ENCODE measurements at places on chromosomes 5 and 9.

DNA sequence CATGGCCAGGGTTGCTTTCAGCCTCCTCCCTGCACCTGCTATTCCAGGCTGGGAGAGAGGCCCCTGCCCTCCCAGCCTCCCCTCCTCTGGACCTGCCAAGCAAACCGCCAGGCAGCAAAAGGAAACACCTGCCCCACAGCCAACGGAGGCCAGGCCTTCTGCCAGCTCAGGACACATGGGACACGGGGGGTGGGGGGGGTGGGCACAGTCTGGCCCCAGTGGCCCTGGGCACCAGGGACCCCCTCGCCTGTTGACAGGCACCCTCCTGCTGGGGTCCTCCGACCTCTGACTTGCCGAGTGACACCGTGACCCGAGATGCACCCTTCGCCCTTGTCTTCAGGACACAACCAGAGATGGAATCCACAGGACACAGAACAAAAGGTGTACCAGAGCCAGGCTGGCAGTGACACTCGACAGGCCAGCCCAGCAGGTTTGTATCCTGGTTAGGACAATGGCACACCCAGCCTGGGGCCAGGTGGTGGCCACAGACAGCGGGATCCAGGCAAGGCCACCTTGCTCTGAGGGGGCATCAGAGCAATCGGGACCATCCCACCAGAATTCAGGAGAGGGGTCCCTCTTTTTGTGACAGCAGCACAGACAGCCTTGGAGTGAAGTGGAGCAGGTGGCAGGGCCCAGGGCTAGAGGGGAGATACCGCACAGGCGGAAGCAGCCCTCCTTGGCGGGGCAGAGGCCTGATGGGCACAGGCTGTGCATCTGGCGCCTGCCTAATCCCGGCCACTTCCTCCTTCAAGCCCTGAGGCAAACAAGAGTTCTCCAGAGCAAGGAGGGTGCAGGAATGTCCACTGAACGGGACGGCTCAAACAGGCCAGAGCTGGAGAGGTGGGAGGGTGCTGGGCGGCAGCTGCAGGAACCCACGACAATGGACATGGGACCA lies 1.3 kb upstream of the TMEM210 start:
- DNase-seq, result peak; percentile 66

DNA sequence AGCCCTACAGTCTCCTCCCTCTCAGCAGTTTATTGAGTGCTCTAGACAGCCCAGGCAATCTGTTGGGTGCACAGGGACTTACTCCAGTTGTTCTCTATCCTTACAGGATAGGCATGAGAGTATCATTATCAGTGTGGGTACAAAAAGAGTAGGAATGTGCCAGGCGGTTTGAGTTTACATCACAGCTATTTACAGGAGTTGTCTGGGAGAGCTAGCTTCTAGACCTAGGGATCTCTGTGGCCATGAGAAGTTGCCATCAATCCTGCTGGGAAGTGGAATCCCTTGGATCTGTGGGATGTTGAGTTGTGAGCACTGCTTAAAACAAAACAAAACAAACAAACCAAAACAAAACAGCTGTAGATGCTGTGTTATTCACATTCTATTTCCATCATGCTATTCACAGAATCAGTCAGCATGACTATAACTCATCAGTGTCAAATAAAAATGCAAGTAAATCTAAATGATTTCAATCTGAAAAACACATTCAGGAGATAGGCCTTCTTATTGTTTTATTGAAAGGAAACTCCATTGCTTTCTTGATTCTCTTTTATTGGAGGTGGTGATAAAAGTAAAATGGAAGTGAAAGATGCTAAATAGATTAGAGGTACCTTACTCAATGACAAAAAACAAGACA lies 552.4 kb upstream of the ZNF608 start:
- DNase-seq, result peak; percentile 3

DNA sequence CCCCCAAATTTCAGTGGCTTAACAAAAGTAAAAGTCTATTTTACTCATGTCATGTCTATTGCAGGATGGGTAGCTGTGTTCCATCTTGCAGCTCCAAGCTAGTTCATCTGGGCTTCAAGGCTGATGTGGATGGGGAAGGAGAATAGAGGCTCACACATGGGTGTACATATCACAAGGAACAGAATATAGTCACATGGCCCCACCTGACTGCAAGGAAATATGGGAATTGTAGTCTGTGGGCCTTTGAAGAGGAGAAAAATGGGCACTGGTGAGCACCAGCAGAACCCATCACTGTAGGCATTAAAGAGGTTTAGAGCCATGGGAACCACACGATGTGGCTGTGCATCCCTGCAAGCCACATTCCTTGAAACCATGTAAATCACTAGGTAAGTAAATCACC lies 17.9 kb upstream of the TRIO start:
- DNase-seq, result peak; percentile 19

DNA sequence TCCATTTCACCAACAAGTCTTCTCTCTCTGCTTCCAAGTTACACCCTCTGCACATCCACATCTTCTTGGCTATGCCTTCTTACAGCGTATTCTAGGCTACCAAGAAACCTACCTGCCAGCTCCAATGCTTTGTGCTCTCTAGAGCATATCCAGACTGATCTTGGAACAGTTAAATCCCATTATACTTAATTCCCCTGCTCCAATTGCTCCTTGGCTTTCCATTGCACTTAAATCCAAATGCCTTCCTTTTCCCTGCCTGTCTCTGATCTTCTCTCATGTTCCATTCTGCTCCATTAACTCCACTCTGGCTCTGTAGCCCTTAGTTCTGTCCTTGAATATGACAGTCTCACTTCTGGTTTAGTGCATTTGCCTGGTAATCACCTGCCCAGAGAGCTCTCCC lies 322.4 kb downstream of the LRRC70 start:
- peak; percentile 6 for DNase-seq

DNA sequence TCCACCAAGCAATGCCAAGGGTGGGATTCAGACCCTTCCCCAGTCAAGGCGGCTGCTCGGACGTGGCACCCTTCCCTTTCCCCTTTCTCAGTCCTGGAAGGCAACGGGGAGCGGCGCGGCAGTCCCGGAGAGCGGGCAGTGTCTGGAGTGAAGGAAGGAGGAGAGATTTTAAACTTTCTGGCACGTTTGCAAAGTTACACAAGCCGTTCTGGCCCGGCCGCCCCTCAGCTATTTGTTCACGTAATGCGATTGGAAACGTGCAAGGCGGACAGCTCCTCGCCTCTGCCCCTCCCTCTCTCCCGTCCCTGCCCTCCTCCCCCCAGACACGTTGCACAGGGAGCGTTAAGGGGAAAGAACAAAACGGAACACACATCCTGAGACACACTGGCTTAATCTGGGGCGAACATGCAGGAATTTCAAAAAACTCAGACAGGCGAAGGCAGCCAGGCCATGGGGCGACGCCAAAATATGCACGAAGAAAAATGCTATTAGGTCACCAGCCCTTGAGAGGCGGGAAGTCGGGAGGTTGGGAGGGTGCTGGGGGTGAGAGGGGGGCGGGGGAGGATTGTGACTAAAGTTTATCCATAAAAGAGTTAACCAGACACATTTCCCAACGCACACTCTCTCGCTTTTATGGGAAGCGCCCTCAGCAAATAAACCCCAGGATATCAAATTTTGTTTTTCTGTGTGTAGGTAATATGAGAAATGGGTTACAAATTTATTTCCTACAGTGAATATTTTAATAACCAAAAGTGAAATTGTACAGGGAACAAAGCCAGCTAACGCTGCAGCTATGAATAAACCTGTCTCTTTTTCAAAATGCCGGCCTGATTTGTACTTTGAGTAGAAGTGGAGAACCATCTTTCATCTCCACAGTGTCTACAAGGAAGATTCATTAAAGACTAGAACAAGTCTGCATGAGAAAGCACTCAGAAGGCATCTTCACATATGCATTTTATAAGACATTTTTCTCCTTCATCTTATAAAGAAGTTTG lies at the start of gene LOX:
Gene LOX (minus strand): TSS at position 144 of the 995 bp plus-strand sequence. CDS start 274 bp downstream, outside the sequence.
- peak; percentile 11 for DNase-seq

DNA sequence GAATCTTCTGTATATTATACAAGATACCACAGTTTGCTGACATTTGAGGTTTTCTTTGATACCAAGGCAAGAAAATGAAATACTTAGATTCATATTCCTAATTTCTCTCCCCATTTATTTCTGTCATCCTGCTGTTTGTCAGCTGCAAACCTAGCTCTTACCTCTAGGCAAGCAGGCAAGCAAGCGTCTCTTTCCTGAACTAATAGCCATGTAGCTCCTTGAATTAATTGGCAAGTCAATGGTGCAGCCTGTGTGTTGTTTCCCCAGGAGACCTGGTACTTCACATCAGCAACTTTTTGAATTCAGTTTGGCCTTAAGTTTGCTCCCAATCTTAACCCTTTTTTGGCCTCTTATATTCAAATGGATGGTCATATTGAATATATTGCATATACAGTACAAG lies 573.6 kb upstream of the ARRDC3 start:
- no peak for DNase-seq

DNA sequence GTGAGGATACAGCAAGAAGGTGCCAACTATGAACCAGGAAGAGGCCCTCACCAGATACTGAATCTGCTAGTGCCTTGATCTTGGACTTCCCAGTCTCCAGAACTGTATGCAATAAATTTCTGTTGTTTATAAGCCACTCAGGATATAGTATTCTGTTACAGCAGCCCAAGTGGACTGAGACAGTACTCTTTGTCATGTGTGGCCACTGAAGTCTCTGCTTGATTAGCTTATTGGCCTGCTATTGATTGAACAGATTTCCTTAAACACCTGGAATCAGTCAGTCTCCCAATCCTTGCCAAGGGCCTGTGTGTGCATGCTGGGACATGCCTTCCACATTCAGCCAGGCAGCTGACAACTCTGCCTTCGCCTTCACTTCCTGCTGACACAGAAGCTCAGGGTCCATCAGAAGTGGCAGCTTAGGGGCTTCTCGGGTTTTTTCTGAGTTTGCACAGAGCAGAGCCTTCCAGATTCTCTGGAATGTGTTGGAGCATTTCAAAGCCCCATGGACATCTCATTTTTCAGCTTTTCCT lies 13.7 kb upstream of the ROR2 start:
- no peak for DNase-seq

GRCh38 chr5:176412517-176413254 lies 3.7 kb downstream of the CLTB start:
- DNase-seq, result no peak

DNA sequence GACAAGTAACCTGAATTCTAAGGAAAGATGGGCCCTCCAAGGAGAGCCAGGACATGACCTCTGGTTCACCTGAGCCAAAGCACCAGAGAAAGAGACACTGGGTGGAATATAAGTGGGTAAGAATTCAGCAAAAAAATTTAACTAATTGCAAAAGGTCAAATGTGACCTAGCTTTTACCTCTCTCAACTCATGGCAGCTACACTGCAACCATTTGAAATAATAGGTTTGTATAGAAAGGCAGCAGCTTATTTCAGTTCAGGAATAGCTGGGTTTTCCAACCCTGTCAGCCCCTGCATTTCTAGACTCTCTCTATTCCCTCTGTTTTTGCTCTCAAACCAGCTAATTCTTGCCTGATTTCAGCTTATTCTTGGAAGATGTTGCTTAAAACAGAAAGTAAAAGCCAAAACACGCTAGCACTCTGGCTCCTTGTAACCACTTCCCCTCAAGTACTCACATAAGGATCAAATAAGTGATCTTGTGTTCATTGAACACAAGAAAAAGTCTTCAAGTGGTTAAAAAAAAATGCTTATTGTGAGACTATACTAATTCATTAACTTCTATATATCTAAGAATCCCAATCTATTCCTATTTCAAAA lies 101.1 kb upstream of the NR4A3 start:
- DNase-seq, result no peak

GRCh38 chr5:10409504-10409903 lies 32.2 kb upstream of the ROPN1L start:
- DNase-seq, result no peak

DNA sequence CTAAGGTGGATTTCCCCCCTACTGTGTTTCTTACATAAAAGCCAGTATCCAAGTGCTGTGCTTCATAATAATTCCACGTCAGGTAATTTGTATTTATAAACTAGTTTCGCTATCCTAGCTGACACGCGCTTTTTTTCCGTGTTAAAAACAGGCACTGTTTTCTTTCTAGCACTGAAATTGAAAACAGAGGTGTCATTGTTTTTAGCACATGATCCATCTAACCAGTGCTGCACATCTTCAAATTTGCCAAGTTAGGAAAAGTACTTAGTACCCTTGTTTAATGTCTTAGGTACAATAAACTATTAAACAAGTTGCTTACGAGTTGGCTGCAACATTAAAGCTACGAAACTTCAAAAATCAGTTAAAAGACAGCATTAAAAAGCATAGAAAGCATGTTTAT lies 49.9 kb downstream of the JMY start:
- no peak for DNase-seq

GRCh38 chr5:158995694-158996173 lies 104.0 kb downstream of the EBF1 start:
- DNase-seq, result no peak

DNA sequence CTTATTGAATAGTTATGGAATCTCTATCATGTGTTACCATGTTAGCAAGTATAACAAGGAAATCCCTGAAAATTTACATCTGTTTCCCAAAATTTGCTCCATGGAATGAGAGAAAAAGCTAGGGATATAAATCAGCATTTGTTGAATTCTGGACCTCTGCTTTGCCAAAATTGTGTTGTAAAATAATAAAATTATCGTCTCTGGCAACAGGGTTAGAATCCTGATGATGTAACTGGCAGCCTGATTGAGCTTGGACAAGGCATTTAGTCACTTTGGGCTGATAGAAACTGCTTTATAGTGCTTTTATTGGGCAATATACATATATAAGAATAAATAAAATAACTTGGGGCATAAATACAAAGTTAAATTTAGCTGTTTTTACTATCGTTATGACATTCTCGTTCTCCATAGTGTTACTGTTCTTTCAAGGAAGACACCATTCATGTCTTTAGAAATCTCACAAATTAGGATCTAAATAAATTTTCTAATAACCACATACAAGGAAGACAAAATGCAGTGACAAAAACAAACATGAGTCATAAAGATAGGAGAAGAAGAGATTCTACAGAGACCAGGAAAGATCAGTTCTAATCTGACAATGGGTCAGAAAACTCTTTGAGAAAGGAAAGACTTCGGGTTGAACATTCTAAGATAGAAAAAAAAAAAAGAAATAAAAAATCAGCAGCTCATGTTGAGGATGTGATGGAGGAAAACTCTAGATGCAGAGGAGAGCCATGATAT lies 145.0 kb upstream of the CDH10 start:
- DNase-seq, result no peak

DNA sequence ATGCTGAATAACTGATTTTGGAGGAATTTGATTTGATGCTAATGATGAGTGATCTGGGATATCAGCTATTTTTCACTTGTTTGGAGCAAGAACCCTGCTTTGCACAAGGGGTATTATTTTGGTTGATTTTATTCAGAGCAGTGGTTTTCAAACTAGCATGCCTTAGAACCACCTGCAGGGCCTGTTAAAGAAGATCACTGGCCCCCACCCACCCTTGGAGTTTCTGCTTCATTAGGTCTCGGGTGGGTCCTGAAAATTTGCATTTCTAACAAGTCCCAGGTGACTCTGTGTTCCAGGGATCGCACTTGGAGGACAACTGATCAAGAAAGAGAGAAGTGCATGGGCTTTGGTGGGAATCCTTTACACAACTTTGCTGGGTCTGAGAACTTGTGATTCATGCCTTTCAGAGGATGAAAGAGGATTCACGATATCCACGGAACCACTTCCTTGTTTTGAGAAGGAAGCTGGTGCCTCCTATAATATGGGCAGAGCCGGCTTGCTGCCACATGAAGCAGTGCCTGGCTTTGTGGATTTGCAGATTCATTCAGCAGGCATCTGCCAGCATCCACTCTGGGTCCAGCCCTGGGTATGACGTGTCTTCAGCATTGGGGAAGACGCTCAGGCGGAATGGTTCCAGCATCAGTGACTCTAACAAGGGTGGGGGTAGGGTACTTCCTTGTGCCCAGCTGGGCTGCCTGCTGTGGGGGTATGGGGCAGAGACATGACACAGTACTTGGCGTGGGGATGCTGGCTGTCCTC lies 106.6 kb upstream of the PITX1 start:
- no peak for DNase-seq

- no peak for DNase-seq
Measured at GRCh38 chr9:98009437-98009836, 26.3 kb downstream of the ANP32B start.

Measured in NCI-H524 (cell line).